Spleen (tissue), 13 donors: ENCODE measurements at places on chromosomes 7 and 10. TPM values are rescaled to one million over a fixed set of nuclear protein-coding genes. Genes with fewer than 3 reads are reported as not detected.

Gene DRGX
- not detected for polyA plus RNA-seq

Gene DUSP5
- 15.7 TPM for polyA plus RNA-seq

- no peaks in the 10 kb centered on the region for H3K36me3 ChIP-seq
- H3K27me3 ChIP-seq, result no peaks in the 10 kb centered on the region
- no peaks in the 10 kb centered on the region for H3K4me1 ChIP-seq
- no peak overlapping the region for H3K4me3 ChIP-seq
- no peak overlapping the region for H3K27ac ChIP-seq
- DNase-seq, result no peak
Observed at GRCh38 chr7:4202154-4202736, 479.9 kb upstream of the FOXK1 start.

GRCh38 chr7:100476903-100477870 lies 1.8 kb downstream of the TSC22D4 start:
- H3K4me1 ChIP-seq, result peaks cover 67% of the 10 kb centered on the region
- H3K27me3 ChIP-seq, result no peaks in the 10 kb centered on the region
- peaks cover 10% of the 10 kb centered on the region for H3K36me3 ChIP-seq
- H3K27ac ChIP-seq, result peak overlapping the region; percentile 95

DNA sequence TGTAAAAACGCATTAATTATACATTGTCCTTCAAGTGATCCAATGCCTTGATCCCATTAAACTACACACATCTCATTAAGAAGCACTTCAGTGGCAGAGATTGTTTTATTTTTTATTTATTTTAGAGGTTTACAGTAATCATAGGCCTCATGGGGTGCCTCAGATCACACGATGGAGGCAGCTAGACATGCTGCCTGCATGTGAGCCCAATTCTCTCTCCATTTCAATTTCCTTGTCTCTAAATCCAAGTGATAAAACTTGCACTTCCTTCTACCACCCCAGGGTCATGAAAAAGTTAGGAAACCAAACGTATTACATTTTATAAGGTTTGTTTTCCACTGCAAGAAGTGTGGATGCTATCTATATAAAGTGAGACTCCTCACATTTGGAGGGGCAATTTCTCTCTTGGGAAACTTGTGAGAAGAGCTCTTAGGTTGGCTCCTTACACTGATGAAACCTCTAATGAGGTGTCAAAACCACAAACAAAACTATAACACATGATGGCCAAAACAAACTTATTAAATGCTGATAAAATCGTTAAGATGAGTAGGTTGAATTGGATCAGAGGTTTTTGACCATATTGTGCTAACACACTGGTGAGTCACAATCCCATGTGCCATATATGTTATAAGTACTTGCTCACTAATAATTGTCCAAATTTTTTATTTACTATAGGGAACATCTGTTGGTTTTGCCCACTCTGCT lies 22.3 kb upstream of the XPNPEP1 start:
- no peak overlapping the region for H3K4me3 ChIP-seq
- H3K36me3 ChIP-seq, result no peaks in the 10 kb centered on the region
- DNase-seq, result no peak
- no peak overlapping the region for H3K27ac ChIP-seq
- H3K27me3 ChIP-seq, result no peaks in the 10 kb centered on the region

DNA sequence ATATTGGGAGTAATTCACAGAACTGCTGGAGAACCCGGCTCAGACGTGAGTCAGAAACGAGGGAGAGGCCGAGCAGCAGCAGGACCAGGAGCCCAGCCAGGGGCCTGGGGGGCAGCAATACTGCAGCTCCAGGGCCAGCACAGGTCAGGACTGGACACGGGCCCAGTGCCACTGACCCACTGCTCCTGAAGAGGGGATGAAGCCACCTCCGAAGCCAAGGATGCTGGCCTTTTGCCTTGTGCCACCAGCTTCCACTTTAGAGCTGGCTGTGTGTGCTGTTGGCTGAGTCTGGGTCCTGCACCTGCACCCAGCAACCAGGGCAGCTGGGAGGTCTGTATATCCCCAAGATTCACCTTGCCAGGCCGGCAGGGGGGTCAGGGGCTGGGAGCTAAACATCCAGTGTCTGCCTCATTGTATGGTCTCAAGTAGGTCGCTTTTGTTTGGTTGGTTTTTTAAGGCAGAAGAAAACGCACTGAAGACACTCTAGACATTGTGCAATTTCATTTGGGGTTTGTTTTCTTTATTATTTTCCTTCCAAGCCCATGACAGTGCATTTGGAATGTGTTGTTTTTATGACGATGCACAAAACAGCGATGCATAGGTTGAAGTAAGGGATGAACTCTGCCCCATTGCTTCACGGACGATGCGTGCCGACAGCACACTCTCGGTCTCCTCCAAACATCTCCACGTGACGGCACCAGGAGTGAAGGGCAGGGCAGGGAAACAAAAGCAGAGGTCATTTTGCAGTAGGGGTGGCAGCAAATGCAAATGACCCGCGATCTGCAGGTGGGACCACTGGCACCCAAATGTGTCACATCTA lies 27.7 kb upstream of the INSIG1 start:
- DNase-seq, result peak; percentile 62
- no peaks in the 10 kb centered on the region for H3K27me3 ChIP-seq
- no peak overlapping the region for H3K4me3 ChIP-seq

Gene PRSS37
- not detected for polyA plus RNA-seq

- H3K4me1 ChIP-seq, result no peaks in the 10 kb centered on the region
- H3K27ac ChIP-seq, result no peak overlapping the region
- H3K36me3 ChIP-seq, result no peaks in the 10 kb centered on the region
- no peak for DNase-seq
- no peak overlapping the region for H3K4me3 ChIP-seq
- no peaks in the 10 kb centered on the region for H3K27me3 ChIP-seq
Observed at GRCh38 chr10:9745158-9745557, 1272.5 kb upstream of the CELF2 start.

DNA sequence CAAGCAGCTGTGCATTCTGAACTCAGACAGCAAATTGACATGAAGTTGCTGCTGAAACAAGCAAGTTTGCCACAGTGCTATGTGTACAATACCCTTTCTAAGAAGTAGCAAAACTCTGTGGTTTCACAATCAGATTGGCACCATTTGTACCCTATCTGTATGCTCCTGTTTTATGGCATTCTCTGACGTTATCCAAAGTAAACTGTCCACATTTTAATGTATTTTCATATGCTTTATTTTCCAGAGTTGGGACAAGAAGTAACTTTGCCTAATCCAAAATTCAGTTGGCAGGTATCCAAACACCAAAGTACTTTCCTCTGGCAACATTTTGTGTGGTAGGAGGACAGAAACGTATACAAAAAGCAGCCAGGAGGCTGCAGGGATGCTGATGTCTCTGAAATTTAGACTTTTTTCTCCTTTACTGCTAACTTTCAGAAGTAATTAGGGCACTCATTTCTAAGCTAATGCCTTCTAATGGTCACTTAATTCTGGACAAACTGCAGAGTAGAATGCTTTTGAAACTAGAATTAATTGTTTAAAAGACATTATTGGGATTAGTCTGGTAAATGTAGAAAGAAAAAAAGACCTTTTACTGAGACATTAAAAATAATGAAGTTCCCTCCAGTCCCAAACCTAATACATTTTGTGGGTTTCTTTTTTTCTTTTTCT lies 414.7 kb upstream of the NRP1 start:
- H3K36me3 ChIP-seq, result no peaks in the 10 kb centered on the region
- H3K27ac ChIP-seq, result no peak overlapping the region
- no peak overlapping the region for H3K4me3 ChIP-seq
- no peaks in the 10 kb centered on the region for H3K27me3 ChIP-seq
- no peak for DNase-seq
- H3K4me1 ChIP-seq, result peaks cover 3% of the 10 kb centered on the region

DNA sequence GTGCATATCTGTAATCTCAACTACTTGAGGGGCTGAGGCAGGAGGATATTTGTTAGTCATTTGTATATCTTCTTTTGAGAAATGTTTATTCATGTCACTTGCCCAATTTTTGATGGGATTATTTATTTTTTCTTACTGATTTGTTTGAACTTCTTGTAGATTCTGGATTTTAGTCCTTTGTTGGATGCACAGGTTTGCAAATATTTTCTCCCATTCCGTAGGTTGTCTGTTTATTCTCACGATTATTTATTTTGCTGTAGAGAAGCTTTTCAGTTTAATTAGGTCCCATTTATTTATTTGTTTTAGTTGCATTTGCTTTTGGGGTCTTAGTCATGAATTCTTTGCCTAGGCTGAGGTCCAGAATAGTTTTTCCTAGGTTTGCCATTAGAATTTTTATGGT lies 44.1 kb upstream of the OSBPL3 start:
- DNase-seq, result no peak
- H3K36me3 ChIP-seq, result no peaks in the 10 kb centered on the region
- no peak overlapping the region for H3K4me3 ChIP-seq
- H3K27me3 ChIP-seq, result no peaks in the 10 kb centered on the region

DNA sequence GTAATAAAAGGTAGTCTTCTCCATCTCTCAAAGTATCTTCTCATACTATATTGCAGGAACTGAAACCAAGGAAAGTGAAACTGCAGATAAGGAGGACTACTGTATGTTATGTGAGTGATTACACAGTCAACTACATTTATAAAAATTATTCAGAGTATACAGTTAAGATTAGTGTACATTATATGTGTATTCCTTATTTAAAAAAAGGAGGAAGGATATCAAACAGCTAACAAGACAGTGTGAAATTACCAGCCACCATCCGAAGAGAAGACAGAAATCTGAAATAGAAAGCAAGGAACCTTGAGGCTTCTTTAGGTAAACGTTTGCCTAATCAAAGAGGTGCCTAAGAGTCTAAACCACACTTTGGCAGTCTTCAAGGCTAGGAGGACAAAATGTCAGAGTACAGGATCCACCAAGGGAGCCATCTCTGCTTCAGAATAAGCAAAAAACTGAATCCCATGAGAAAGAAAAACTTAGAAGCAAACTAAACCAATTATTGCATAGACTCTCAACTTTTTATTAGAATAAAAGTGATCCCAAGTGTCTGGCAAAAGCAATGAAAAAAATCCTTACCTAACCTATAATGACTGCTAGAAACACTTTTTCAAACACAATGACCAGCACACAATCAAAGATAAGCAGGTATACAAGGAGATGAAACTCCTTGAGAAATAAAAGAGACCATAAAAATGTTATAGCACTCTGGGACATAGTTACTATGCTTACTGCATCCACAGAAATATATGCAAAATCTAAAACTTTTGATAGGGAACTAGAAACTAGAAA lies 6.4 kb downstream of the USP6NL start:
- H3K4me1 ChIP-seq, result peaks cover 91% of the 10 kb centered on the region
- H3K27me3 ChIP-seq, result no peaks in the 10 kb centered on the region
- H3K36me3 ChIP-seq, result no peaks in the 10 kb centered on the region
- H3K27ac ChIP-seq, result peak overlapping the region; percentile 95
- H3K4me3 ChIP-seq, result no peak overlapping the region

DNA sequence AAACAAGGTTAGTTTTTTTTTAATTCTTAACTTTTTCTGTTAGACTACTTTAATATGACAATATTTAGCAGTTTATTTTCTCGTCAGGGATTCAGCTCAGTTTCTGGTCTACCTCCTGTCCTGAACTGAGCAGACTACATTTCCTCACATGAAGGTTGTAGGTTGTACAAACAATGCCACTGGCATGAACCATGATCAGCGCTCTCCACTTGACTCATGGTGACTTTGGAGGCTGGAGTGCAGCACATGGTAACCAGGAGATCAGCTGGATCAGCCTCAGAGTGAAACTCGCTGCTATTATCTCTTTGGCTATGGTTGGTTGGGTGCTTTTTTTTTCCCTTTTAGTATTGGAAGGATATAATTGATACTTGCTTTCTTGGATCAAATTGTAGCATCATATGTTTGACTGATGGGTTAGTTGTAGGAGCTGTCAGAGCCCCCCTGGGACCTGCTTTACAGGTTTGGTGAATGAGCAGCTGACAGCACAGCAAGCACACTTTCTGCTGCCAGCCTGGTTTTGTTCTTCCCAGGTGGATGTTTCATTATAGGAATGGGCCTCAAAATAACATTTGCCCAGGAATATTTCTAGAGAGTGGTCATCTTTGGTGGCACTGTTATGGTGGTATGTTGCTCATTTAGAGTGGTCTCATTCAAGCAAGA lies 556.4 kb downstream of the AUTS2 start:
- no peak for DNase-seq
- no peak overlapping the region for H3K4me3 ChIP-seq
- H3K36me3 ChIP-seq, result no peaks in the 10 kb centered on the region

Gene WDFY4
- polyA plus RNA-seq, result 39.0 TPM

DNA sequence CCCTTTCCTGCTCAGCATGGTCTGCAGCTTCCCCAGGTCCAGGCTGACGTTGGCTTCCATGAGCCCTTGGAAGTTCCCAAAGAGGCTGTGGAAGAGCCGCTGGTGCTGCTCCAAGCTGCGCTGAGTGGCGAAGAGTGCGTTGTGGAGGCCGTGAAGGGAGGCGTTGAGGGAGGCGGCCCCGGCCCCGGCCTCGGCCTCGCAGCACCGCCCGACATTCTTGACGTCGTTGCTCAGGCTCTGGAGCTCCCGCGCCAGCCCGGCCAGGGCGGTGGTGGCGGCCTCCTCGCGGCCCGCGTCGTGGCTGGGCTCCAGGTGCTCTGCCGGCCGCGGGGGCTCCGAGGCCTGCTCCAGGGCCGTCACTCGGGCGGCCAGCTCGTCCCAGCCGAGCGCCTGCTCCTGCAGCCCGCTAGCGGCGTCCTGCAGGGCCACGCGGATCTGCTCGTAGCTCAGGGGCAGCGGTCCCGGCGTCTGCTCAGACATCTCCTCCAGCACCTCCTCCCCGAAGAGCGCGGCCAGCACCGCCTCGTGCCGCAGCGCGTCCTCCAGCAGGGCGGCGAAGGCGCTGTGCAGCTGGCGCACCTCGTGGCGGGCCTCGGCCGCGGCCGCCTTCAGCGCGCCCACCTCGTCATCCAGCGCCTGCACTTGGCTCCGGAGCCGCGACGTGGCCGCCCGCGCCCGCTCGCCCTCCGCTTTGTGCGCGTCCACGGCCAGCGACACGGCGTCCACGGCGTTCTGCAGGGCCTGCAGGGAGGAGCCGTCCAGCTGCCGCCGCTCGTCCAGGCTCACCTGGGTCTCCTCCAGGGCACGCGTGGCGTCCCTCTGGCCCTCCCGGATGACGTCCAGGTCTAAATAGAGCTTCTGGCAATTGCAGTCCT lies 14.7 kb downstream of the MMRN2 start:
- no peaks in the 10 kb centered on the region for H3K27me3 ChIP-seq
- H3K4me3 ChIP-seq, result no peak overlapping the region
- peaks cover 32% of the 10 kb centered on the region for H3K4me1 ChIP-seq
- peak; percentile 76 for DNase-seq
- H3K27ac ChIP-seq, result peak overlapping the region; percentile 21

- no peak for DNase-seq
- peak overlapping the region; percentile 28 for H3K27ac ChIP-seq
- H3K36me3 ChIP-seq, result no peaks in the 10 kb centered on the region
- peaks cover 27% of the 10 kb centered on the region for H3K4me1 ChIP-seq
- no peak overlapping the region for H3K4me3 ChIP-seq
Observed at GRCh38 chr7:5541087-5541992, 117.7 kb upstream of the TNRC18 start.
